ENCODE measurements at places on chromosomes 5 and 9.

- no peak for DNase-seq
Measured at GRCh38 chr5:23506329-23507236, 826 bp upstream of the PRDM9 start.

DNA sequence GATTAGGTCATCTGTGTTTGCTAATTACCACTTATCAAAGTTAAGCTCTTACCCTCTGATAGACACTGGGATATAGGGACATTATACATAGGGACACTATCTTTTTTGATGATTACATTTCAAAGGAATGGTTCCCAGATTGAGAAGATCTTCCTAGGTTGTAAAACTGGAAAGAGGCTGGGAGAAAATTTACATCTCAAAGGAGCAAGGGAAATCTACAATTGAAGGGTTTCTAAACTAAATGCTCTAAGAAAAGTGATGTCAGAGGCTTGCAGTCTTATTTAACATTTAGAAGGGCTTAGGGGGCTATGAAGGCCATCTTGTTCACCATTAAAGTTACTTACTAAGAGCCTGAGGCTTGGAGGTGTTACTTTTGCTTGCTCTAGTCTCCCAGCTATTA, 242.8 kb downstream of the PRR16 start:
- no peak for DNase-seq

GRCh38 chr5:172823840-172824362, 10.2 kb upstream of the ERGIC1 start:
- DNase-seq, result no peak

DNA sequence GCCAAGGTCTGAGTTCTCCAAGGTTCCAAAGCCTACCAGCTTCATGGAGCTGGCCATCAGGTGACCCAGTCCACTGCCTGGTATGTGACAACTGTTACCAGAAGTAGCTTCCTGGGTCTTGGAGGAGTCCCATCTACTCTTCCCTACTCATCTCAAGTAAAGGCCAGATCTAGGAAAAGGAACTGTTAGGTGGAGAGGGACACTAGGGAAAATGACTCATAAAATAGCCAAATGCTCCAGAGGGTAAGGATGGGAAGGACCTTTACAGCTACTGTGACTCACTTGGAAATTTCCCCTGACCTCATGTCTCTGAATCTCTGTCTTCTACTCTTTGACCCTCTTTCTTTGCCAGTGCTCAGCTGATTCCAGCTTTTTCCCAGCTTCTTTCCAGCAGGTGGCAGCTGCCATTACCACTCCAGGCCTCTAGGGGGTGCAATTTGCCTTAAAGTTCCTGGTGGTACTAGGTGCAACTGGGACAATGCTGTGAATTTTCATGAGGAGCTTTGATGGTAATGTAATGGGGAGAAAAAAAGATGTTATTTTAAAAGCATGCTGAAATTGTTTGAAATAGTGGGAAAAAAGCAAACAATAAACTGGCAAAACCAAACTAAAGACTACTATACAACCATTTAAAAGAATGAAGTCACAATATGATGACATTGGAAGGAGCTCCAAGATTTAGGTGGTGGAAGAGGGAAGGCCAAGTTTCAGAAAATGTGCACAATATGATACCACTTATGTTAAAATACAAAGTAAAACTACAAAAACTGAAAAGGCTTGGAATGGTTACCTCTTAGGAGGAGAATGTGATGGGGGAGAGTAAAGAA, 27.1 kb upstream of the MYORG start:
- peak; percentile 29 for DNase-seq

DNA sequence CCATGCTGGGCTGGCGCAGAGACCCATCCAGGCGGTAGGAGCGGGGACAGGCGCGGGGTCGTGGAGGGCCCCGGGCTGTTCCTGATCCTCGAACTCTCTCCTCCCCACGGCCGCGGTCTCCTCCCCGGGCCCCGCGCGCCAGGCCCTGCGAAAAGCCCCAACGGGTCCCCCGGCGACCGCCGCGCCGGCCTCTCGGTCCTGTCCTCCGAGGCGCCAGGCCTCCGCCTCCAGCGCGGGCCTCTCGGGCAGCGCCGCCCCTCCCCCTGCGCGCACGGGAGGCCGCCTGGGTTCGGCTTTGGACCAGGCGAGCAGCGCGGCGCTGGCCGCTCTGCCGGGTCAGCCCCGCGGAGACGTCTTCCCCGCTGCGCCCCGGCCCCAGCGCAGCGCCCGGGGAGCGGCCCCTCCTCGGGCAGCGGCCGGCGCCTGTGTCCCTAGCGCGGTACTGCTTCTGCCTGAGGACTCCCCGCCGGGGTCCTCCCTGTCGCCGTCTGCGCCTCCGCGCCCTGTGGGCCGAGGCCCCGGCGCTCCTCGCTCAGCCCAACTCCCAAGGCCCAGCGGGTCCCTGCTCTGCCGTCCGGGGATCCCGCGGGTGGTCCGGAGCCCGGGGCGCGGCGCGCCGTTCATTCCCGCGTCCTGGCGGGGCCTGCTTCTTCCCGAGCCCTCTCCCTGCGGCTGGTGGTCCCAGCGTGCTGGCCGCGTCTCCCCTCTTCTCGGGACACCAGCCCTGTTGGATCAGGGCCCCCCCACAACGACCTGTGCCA, 13.4 kb downstream of the COL23A1 start:
- no peak for DNase-seq

DNA sequence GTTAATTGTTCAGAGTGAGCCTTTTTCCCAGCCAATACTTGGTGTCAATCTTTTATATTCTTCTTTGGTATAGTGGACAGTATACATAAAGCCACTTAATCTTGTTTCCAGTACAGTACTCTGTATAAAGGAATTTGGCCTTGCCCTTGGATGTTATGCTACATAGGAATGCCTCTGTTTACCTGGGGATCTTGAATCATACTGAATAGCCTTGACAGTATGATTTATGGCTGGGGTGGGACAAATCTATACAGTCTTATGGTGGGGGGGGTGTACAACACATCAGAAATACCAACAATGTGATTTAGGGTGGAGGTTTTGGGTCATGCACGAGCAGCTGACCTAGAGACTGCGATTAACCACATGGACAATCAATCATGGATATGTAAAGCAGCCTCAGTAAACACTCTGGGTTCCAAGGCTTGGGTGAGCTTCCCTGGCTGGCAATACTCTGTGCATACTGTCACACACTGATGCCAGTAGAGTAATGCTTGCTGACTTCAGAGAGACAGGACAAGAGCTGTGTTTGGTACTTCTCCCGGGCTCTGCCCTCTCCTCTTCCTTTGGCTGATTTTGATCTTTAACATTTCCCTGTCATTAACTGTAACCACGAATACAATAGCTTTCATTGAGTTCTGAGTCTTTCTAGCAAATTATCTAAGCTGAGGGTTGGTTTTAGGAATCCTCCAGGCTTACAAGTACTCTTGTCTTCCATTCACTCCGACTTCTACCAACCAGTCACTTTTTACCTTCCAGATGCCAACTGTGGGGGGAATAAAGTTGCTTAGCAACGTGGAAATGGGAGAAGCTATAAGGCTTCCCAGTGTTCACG, 84.6 kb downstream of the IARS1 start:
- no peak for DNase-seq

GRCh38 chr5:86546044-86546443, 71.7 kb upstream of the COX7C start:
- DNase-seq, result no peak

GRCh38 chr5:89418407-89419085, 535.6 kb upstream of the MEF2C start:
- no peak for DNase-seq

DNA sequence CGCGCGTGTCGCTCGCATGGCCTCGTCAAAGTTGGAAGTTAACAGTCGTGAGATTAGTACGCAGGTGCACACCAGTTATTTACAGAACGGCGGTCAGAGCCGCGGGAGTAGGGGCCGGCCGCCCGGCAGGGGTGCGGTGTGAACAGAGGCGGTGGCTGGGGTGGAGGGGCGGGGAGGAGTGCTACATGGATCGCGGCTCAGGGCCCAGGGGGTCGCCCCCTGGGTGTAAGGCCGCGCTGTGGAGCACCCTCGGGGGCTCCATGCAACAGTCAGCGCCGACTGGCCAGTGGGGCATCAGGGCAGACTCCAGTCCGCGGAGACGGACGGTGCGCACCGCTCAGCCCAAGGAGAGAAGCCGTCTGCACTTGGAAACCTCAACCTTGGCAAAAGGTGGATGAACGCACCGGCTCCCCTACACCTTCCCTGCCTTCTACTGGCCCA, 60.3 kb downstream of the ZNF354C start:
- no peak for DNase-seq

GRCh38 chr5:64688391-64688790, 1.9 kb upstream of the SHISAL2B start:
- no peak for DNase-seq

DNA sequence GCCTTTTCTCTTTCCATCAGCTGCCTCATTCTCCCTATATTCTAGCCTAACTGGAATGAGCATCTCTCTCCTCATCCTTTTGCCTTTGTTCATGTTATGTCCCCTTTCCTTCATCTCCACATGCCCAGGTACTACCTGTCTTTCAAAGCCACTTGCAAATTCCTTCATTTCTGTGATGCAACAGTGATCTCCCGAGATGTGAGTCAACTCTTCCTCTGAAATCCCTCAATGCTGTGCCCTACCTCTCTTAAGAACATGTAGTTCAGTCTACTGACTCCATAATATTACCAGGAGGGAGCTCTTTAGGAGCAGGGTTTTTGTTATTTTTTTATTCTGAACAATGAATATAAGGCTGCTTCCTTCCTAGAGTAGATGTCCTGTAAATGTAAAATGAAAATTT, 91.6 kb downstream of the ZNF462 start:
- DNase-seq, result no peak

- DNase-seq, result no peak
Measured at GRCh38 chr5:125408448-125409233, 662.2 kb upstream of the ZNF608 start.

DNA sequence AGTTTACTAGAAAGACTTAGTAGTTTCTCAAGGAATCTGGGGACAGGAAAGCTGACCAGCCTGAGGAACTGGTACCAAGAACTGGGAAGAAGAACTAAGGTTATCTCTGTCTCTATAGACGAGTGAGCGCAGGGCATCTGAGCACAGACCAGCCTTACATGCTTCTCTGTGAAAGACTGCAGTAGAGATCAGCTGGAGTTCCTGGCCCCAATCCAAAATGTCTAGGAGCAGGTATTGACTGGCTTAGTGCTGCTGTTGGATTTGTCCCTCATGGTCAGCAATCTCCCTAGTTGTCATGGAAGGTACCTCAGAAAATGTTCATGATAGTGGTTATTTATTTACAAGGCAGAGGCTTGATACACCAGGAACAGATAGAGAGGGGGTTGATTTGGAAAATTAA, 13.3 kb downstream of the NUP214 start:
- DNase-seq, result no peak

DNA sequence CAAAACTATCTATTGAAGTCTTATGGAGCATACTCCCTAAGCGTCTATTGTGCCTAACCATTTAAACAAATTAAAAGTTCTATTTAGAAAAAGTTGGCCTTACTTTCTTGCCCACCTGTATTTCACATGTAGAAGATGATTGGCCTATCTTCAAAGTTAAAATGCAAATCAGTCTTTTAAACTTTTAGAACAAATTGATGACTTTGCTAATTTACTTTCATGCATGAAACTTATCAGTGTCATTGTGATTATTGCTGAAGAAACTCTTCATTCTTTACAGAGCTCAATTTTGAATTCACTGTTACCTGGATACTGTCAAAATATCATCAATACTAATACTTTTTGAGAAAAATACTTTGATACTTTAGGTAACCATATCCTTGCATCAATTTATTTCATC, 216.1 kb downstream of the COX7C start:
- no peak for DNase-seq

DNA sequence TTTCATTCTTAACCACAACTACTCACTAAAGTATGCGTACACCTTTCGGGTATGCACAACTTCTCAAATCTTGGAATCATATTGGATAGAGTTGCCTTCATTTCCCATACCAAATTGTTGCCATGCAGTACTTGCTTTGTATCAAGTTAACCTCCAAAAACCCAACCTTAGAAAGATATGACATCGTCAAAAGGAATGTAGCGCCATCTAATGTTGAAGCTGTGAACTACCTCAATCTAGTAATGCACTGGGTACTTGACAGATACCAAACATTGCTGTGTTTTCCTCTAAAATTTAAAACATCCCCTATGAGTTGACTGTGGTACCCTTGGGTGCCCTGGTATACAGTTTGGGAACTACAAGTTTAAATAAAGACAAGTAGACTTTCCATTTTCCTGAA, 318.4 kb downstream of the ARL15 start:
- DNase-seq, result no peak

DNA sequence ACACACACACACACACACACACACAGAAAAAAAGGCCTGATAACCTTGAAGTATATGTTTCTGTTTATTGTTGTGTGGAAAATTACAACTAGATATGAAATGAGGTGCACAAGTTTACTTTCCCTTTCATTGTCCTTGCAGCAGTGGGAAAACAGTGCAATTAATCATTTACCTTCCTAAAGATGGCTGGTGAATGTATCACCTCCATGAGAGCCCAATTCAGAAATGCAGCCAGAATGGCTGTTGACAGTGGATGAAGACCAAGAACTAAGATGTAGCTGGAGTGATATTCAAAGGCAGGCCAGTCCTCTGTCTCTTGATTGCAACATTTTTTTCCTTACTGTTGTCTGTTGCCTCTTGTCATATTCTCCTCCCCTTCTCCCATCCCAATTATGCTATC, 49.6 kb upstream of the EIF4EBP3 start:
- DNase-seq, result no peak

DNA sequence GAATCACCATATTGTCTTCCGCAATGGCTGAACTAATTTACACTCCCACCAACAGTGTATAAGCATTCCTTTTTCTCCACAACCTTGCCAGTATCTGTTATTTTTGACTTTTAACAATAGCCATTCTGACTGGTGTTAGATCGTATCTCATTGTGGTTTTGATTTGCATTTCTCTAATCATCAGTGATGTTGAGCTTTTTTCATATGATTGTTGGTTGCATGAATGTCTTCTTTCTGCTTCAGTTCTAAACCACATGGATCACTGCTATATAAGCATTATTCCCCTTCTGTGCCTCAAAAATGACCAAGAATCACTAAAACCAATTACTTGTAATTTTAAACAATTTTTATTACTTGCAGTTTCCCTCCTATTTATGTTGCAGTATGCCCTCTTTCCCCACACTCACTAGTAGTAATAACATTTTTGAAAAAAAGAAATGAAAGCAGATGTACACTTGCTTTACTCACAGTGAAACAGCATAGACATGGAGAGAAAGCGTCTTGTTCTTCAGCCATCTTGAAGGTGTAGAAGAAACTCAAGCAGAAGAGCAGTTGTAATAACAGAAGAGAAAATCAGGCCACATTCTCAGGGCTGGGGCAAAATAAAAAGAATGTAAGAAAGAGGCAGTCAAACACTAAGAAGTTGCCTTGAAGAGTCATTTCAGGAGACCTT, 4.5 kb upstream of the TMEM252 start:
- DNase-seq, result no peak

DNA sequence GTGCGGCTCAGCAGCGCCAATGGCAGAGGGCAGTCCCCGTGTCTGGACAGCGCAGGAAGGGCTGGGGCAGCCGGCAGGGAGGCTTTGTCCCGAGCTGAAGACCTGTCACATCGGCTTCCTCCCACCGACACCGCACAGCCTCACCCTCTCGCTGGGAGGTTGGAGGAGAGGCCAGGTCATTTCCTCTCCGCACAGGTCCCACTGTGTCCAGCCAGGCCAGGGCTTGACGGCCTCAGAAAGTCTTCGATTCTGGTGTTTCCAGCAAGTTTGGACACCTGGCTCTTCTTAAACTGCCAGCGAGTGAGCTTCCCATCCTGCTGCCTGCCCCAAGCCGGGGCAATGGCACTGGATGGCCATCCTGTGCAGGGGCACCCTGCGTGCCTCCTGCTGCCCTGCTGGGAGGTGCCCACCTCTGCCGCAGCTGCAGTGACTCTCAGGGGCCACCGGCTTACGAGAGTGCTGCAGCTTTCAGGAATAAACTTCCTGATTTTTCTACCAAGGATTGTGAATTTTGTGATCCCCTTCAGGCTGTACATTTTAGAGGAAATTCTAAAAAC, 33.9 kb downstream of the AHRR start:
- DNase-seq, result no peak
